ENCODE measurements at places on chromosomes 16 and 17.

DNA sequence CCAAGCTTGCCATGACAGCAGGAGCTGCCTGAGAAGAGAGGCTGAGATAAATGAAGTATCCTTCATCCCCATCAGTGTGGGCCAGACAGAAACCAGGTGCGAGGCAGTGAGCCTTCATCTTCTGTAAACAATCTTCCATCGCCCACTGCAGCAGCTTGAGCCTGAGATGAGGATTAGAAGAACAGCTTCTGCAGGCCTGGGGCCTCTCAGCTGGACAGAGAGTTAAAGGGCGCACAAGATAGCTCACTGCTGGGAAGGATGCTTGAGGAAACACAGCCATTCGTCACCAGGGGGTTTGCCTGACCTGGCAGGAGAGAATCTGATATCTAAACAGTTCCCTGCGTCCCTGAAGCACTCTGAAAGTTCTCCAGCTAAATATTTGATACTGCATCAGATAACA is 27.1 kb downstream of the HOXB1 start:
- DNase-seq = no peak

- peak; percentile 30 for DNase-seq
These were observed 3.6 kb downstream of the SNTB2 start for GRCh38 chr16:69190598-69190997.

GRCh38 chr16:10752843-10753523 is 9.3 kb downstream of the NUBP1 start:
- no peak for DNase-seq

- no peak for DNase-seq
These were observed 19.9 kb downstream of the TRAF7 start for GRCh38 chr16:2175454-2175853.

- peak; percentile 33 for DNase-seq
These were observed 108.2 kb downstream of the VAT1L start for GRCh38 chr16:77896415-77897128.

DNA sequence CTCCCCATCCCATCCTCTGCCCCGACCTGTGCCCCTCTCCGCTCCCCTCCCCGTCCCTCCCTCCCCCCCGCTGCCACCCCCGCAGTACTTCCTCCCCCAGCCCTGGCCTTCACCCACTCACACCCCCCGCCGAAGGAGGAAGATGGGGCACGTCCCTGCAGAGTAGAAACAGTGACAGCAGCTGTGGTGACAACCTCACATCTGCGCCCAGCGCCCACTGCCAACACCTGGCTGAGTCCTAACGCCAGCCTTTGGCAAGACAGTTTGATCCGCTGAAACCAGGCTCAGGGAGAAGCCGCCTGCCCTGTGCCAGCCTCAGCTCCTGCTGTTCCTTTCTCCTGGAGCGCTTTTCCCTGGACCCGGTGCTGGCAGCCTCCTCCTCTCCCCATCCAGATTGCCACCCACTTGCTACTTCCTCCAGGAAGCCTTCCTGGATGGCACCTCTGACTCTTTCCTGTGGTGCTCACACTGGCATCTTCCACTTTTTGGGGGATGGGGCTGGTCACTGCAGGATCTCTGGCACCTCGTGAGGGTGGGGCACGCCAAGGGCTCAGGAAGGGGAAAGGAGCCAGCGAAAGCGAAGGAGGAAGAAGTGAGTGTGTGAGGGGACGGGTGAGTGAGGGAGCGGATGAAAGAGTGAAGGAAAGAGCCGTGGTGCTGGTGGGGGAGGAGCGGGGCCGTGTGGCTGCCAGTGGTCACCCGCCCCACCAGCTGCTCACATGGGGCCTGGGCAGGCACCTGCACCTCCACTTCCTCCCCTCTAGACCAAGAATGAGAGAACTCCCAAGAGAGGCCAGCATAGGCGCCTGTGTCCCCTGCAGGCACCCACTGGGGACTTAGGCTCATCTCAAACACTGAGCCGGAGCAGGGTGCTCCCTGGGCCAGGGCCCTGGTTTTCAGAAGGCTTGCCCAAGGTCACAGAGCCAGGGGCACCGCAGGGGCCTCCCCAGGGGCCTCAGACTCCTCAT is 27.0 kb downstream of the ZFPM1 start:
- no peak for DNase-seq

Measured in EH (cell line).